ENCODE measurements at places on chromosomes 12 and 14.

GRCh38 chr12:6215932-6216494 is 15.8 kb downstream of the CD9 start:
- DNase-seq = no peak

GRCh38 chr12:27998658-27999057 is 26.1 kb upstream of the PTHLH start:
- no peak for DNase-seq

DNA sequence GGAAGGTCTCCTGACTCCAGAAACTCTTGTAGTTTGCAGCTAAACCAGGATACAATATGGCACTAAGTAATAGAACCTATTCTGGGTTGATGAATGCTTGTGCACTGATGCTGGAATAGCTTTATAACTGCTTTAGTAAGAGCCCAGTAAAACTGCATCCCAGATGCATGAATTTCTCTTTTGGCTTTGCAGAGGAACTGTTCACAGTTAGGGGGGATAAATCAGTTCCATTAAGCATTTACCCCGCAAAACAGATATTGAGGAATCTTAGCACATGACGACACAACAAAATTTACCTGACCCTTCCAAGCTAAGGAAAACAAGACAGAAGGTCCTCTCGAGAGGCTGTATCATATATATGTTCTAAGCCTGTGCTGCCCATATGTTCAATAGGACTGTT is 457.4 kb downstream of the FOXG1 start:
- DNase-seq = no peak

GRCh38 chr14:31207755-31208545 is at the start of gene HECTD1:
Gene HECTD1 (minus strand): TSS chr14:31207793. CDS start chr14:31205936, 1,857 bp downstream.
- DNase-seq = peak; percentile 85

GRCh38 chr12:14979468-14979867 is 6.6 kb downstream of the PDE6H start:
- DNase-seq = no peak

DNA sequence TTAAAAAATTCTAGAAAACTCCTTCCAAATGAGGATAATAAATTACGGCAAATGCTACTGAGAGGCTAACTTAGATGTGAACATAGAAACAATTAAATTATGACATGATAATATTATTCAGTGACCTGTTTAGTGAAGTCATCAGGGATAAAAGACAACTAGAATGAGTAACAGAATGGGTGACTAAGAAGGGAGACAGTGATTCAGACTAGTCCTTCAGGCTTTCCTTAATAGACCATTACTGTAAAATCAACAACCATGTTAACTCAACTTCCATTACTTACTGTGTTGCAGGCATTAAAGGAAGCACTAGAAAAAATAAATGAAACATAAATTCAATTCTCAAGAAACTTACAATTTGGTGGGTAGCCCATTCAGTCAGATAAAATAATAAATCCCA is 543.9 kb upstream of the LRFN5 start:
- DNase-seq = no peak

DNA sequence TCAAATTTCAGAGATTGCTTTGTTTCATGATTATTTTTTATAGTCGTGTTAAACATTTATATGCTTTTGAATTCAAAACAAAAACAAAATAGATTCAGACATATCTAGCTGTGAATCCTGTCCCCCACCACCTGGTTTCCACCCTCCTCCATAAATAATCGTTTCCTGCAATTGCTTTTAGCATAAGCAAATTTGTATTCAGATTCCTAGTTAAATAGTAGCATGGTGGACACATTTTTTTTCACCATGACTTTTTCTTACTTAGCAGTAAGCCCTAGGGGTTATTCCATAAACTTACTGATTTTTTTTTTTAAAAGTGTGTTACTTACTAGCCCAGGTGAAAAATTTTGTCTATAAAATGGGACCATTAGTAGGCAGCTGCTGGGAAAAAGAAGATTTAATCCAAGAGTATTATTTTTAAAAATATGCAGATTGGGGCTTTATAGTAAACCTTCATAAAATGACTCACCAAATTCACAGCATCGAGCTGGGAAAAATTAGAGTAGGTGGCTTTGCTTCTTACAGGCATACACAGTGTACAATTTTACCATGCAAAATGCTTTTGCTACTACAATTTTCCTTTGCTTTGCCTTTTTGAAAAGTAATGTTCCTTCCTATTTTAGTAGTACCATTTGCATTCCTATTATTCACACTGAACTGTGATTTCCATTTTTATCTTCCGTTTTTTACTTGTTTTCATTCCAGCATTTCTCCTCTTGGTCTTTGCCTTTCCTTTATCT is 117.8 kb downstream of the BTG1 start:
- no peak for DNase-seq

DNA sequence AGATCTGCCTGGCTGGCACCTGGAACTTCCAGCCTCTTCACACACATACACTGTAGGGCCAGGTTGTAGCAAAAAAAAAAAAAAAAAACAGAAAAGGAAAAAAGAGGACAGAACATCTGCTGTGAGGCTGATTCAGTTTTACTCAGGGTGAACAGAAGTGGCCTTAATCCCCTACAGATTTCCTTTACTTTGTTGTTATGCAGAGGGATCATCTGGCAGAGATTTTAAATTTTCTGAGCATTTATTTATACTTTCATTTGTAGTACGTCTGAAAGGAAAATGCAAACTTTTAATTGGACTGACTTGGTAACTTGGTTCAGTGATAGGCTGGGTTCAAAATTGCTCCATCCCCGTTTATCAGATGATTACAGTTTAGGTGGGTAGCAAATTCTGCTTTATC is 50.8 kb upstream of the PRICKLE1 start:
- no peak for DNase-seq

- DNase-seq = peak; percentile 71
Measured at GRCh38 chr12:32455607-32456071, 56.3 kb downstream of the FGD4 start.

DNA sequence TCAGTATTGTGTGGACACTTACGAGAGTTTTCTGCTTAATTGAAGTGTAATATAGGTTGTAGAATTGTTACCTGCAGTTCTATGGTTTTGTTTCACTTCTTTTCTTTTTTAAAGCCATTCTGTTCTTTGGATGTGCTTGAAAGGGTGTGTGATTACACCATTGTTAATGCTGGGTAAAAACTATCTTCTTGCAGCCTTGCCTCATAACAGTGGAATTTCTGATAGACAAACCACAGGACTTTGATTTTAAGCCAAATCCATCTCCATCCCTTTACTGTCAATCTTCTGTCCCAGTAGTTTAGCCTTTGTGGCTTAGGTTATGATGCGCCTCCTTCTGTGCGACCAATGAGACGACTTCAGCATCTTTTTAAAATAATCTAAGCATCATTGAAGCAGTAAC is 182.3 kb downstream of the PELI2 start:
- no peak for DNase-seq

DNA sequence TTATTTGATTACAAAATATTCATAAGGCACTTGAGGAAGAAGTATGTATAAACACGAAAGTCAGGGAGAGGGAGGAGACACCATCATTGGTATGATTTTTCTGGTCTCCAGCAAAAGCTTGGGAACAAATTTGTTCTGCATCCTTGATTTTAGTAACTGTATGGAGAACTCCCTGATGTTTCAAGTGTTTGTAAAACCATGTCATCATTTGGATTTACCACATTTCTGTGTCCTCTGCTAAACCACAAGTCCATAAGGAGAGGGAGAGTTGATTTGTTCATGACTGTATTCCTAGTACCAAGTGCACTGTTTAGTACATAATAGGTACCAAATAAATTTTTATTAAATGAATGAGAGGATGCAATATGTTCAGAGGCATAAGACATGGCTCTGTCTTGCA is 181.1 kb downstream of the BTG1 start:
- no peak for DNase-seq

DNA sequence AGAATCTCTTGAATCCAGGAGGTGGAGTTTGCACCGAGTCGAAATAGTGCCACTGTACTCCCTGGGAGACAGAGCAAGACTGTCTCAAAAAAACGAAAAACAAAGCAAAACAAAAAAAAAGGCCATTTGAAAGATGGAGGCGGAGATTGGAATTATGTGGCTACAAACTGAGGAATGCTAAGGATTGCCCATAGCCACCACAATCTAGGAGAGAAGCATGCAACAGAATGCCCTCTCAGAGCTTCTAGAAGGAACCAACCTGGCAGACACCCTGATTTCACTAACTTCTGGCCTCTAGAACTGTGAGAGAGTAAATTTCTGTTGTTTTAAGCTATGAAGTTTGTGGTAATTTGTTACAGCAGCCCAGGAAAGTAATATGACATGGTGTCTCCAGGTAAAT is 50.1 kb upstream of the LIMA1 start:
- DNase-seq = no peak

DNA sequence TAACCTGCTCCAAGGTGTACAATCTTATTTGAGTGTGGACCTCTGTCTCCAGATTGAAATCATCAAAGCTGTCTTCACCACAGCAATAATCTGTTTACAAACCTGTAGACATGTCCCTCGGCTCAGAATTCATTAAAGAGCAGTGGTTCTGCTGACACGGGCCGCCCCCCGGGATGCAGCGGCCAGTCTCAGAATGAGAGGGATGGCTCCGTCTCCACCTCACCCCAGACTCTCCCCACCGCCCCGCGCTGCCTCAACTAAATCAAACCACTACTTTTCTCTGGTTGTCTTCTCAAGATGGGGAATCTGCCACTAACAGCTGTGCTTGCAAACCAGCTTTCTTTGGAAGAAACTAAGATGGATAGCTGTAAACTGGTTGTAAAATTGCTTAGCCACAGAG is 56.2 kb downstream of the SLC15A4 start:
- DNase-seq = no peak

Measured in GF-D8 (cell line).